Stimulated activated CD8-positive, alpha-beta memory T cell treated with anti-CD3 and anti-CD28 coated beads, Interleukin-2, amount 100 ng/mL, for 48 hours (primary cell): ENCODE measurements at places on chromosomes 1 and 21.

- DNase-seq: no peak
Observed at GRCh38 chr21:44911384-44912157, 9.1 kb downstream of the ITGB2 start.

DNA sequence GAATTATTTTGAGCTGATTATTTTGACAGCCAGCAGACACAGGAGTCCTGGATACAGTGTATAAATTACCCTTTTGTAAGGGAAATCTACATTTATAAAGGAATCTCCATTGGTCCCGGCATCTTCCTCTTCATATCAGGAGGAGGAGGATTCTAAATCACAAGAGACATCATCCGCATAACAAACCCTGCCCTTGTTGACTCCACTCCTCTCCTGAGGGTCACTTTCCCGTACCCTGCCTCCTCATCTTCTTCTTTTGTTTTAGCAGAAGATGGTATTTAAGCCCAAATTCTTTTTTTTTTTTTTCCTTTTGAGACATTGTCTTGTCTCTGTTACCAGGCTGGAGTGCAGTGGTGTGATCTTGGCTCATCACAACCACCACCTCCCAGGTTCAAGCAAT lies 14.6 kb upstream of the PKNOX1 start:
- no peak for DNase-seq

DNA sequence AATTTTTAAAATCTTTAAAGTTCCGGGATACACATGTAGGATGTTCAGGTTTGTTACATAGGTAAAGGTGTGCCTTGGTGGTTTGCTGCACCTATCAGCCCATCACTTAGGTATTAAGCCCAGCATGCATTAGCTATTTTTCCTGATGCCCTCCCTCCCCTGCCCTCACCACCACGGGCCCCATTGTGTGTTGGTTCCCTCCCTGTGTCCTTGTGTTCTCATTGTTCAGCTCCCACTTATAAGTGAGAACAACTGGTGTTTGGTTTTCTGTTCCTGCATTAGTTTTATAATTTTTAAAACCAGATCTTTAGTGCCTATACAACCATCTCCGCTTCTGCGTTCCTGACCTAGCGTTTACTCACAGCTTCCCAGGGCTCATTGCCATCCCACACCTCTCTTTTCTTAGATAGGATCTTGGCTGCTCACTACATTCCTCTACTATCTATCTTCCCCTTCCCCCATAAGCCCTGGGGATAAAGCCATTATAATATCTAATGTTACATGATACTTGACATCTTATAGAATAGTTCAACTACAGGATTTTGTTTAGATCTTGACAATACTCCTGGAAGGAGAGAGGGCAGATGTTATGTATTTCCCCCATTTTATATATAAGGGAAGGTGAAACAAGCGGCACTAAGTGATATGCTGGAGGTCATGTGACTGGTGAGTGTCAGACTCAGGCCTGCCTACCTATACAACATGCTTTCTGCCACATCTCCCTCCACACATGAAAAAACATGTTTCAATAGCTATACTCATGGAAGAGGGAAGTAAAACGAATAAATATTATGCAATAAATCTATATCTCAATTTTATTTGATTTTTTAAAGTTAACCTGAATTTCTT lies 52.3 kb upstream of the DNAJC6 start:
- no peak for DNase-seq

- DNase-seq: no peak
Observed at GRCh38 chr1:236251587-236251986, 30.2 kb downstream of the ERO1B start.

DNA sequence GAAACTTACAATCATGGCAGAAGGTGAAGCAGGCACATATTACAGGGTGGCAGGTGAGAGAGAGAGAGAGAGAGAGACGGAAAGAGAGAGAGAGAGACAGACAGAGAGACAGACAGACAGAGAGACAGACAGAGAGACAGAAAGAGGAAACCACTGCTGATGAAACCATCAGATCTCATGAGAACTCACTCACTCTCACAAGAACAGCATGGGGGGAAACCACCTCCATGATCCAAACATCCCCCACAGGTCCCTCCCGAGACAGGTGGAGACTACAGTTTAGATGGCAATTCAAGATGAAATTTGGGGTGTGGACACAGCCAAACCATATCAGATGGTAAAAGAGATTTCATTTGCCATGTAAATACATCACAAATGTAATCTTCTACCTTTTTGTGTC lies 708.1 kb downstream of the MRPL39 start:
- DNase-seq: no peak

DNA sequence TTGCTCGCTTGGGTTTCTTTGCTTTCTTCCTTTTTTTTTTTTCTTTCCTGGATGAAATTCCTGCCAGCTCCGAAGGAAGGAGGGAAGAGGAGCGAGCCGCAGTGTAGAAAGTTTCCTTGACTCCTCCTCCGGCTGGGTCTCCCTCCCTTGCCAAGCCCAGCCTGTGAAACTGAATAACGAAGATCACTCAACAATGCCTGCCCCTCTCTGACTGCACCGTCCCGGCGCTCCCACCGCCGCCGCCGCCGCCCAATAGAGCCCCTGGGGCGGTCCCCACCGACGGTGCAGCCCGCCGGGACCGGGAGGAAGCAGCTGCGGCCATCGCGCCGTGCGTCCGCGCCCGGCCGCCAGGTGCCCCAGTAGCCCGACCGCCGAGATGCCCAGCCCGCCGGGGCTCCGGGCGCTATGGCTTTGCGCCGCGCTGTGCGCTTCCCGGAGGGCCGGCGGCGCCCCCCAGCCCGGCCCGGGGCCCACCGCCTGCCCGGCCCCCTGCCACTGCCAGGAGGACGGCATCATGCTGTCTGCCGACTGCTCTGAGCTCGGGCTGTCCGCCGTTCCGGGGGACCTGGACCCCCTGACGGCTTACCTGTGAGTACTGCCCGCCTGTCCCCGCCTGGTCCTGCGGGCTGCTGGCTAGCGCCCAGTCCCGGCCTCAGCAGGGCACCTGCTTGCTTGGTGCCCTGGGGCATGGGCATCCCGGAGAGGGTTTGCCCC lies at the start of gene LGR6:
Gene LGR6 (plus strand): TSS at position 186 of the 714 bp plus-strand sequence. CDS start 191 bp downstream, at position 377.
- DNase-seq: no peak

DNA sequence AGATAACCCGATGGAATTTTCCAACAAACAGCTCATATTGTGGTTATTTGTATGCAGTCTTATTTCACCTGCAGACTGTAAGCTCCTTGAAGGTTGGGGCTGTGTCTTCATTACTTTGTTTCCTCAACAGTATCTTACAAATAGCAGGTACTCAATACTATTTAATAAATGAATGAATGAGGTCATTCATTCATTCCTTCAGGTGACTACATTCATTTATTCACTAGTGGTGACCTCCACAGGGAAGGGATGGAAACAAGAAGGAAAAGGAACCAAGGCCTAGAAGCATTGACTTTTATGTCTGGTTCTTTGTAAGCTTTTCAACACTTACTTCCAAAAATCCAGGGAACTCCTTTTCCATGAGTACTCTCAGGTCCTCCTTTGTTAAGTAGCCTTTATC lies 7.9 kb downstream of the S100A10 start:
- DNase-seq: no peak

DNA sequence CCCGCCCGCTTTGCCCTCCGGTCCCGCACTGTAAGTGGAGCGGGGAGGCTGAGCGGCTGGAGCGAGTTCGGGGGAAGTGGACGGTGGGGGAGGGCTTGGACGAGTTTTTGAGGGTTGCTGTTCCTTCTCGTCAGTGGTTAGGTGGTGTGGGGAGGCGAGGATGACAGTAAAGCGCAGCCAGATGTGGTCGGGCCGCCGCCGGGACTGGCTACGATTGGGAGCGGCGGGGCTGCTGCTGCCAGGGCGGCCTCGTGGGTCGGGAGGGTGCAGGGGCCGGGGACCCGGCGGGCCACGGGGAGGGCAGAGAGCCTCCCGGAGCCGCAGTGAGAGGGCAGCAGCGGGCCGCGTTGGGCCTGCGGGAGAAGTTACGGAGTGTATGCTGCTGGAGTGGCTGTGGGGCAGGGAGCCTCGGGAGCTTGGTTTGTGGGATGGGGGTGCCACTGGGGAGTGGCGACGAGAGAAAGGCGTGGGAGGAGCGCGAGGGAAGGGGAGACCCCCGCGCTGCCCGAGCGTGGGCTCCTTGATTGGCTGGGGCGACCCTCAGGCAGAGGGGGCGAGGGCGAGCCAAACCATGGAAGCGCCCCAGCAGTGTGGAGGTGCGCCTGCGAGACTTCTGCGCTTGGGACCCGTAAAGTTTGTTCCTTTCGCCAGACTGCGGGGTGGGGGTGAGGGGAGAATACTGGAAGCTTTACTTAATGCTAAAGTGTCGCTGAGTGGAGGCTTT lies 2.1 kb downstream of the ADGRL2 start:
- no peak for DNase-seq

GRCh38 chr21:44438531-44439210 lies 16.6 kb upstream of the LRRC3 start:
- no peak for DNase-seq

DNA sequence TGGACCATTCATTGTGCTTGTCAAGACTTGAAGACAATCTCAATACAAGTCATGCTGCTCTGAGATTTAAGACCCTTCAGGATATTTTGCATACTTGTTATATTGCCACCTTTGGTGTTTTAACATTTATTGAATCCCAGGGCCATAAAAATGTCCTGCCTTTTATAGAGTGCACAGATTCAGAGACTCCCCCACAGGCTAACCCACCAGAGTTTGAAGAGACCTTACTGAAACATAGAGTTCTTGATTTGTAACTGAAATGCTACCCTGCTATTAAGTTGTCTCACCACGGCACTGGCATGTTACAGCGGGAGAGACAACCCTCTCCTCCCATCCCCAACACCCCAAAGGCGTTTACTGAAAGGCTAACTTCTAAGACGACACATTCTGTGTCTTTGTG lies 313.9 kb upstream of the USP24 start:
- DNase-seq: no peak

GRCh38 chr1:225657462-225657989 lies 4.6 kb upstream of the ENAH start:
- no peak for DNase-seq

DNA sequence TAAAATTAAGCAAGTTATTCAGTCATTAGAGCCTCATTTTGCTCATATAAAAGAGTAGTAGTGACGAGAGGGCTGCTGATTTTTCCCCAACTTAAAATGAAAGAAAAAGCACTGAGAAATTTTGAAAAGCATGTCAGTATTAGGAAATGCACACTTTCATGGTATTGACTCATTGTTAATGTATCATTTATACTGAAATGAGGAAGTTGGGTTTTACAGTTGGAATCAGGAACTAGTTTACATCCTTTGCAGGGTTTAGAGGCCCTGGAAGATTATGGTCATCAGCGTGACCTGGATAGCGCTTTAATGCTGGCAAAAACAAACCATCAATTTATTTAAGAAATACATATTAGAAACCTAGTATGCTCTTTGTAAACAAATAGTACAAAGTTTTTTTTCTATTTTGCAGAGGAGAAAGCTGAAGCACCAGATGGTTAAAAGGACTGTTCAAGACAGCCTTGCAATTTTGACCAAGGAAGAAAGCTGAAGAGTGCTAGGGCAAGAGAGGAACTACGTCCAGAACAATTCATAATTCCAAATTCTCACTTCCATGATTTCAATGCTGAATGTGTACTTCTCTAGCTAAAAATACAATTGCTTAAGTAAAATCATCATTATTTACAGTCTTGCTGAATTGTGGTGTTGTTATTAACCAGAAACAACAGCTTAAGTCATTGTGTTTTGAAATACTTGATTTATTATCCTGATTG lies 94.8 kb upstream of the SGIP1 start:
- DNase-seq: no peak

- no peak for DNase-seq
Observed at GRCh38 chr1:51969038-51969705, 21.3 kb downstream of the RAB3B start.

DNA sequence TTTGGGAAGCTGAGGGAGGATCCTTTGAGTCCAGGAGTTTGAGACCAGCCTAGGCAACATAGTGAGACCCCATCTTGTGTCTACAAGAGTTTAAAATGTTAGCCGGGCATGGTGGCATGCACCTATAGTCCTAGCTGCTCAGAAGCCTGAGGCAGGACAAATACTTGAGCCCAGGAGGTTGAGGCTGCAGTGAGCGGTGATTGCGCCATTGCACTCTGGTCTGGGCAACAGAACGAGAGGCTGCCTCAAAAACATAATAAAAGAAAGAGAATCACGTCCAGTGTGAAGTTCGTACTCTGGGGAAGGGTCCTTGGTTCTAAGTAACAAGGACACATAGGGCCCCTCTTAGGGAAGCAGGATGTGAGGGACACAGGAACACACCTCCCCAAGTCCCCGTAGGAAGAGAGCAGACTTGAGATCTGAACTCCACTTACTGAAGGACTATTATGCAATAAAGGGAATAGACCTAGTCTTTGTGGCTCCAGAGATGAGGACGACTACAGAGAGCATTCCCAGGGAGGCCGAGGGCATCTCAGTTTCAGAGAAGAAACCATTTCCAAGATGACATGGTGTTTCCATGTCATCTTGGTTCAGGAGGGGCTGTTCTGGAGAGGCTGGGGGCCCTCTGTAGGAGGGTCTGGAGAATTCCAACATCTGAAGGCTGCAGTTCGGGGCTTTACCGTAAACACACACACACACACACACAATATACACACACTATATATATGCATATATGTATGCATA lies 10.8 kb upstream of the ENO1 start:
- no peak for DNase-seq

DNA sequence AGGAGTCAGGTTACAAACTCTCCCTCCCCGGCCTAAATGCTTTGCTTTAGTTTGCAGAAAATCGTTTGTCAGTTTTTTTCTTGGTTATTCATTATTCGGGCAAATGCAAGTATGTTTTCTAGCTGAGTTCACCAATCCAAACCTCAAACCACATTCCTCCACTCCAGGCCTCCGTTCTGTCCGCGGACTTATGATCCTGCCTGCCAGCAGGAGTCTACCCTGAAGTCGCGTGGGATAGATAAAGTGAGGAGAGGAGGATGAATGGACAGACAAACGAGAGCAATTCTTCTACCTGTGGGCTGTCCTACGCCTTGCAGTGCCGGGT lies 1.3 kb downstream of the ADAMTS1 start:
- no peak for DNase-seq
